ENCODE measurements at places on chromosomes 12 and 14. TPM values are rescaled to one million over a fixed set of nuclear protein-coding genes. Genes with fewer than 3 reads are reported as not detected.
A peak's percentile ranks its signal among the peaks of the same experiment; 100 is the strongest.

DNA sequence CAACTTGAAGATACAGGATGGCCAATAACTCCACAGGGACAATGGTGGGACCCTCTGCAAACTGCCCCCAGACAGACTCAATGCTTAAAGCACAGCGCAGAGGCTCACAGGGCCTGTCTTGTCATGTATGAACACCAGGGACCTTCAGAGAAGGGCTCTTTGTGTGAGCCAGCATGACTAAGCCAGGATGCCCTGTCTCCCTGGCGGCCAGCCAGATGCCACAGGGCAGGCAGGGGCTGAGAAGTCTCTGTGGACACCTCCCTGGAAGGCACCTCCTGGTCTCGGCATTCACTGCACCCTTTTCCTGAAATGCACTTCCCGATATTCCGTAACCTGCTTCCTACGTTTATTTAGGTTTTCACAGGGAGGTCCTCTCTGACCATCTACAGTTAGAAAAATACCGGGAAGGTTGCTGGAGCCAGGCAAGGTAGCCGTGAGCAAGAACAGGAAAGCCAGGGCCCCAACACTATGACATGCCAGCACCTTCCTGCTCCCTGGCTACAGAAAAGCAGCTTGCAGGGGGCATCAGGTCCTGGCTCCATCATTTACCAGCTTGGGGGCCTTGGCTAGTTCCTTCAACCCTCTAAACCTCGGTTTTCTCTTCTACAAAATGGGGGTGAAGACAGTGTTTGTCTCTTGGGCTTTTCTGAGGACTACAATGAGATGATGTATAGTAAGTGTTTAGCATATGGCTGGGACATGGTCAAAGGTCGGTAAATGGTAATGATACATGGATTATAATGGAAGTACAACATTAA, 65.0 kb downstream of the PITPNM2 start:
- peaks cover 2% of the 10 kb centered on the region for H3K27me3 ChIP-seq
- H3K27ac ChIP-seq: no peak overlapping the region
- no peak for DNase-seq
- H3K4me1 ChIP-seq: peaks cover 24% of the 10 kb centered on the region
- no peaks in the 10 kb centered on the region for H3K36me3 ChIP-seq
- H3K4me3 ChIP-seq: no peak overlapping the region

DNA sequence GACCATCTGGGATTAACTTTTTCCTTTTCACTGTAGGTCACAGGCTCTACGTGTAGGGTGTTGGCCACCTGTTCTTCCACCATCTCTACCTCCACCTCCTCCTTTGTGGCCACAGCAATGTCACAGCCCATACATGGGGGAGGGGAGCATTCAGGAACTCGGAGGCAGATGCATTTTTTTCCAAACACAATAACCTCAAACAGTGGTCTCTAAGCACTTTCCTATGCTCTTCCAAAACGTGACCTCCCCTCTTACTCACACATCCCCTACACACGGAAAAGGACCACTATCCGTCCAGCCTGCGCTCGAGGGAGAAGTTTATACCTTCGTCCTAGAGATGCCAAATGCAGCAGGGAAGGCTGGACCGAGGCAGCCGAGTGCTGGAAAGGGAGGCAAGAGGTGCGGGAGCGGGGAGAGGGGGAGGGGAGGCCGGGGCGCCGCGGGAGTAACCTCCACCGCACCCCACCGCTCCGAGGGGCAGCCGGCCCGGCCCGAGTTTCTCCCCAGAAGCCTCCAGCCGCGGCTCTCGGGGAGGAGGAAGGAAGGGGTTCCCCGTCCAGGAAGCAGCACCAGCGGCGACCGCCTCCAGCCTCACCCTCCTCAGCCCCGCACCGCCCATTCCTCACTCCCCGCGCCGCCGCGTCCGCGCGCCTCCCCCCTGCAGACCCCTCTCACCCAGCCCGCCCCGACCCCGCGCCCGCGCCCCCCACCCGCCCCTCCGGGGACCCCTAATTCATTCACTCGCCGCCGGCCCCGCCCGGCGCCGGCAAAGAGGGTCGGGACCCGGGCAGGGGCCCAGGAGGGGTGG, 594 bp downstream of the KRAS start:
- no peaks in the 10 kb centered on the region for H3K36me3 ChIP-seq
- peak overlapping the region; percentile 87 for H3K4me3 ChIP-seq
- H3K27me3 ChIP-seq: no peaks in the 10 kb centered on the region
- H3K4me1 ChIP-seq: peaks cover 6% of the 10 kb centered on the region
- DNase-seq: peak; percentile 60
- H3K27ac ChIP-seq: peak overlapping the region; percentile 79

- no peak for DNase-seq
- H3K4me3 ChIP-seq: no peak overlapping the region
- H3K4me1 ChIP-seq: no peaks in the 10 kb centered on the region
- H3K27ac ChIP-seq: no peak overlapping the region
- no peaks in the 10 kb centered on the region for H3K36me3 ChIP-seq
Measured at GRCh38 chr12:92675092-92675865, 27.5 kb upstream of the PLEKHG7 start.

DNA sequence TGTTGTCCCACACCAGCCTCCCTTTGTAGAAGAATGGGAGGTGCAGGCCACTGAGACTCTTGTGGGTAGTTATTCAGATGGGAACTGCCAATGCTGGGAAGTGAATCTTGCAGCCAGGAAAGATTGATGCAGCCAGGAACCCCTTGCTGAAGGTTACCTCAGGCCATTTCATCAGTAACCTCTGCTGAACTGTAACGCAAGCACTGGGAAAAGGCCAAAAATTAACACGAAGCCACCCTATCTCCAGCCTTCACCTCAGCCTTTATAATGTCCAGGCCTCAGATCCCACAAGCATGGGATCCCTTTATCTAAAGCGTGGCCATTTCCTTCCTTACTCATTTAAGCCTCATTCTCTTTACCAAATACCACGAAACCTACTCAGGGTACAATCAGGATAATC, 211.1 kb downstream of the SPTSSA start:
- no peak overlapping the region for H3K27ac ChIP-seq
- no peak for DNase-seq
- no peaks in the 10 kb centered on the region for H3K27me3 ChIP-seq
- no peak overlapping the region for H3K4me3 ChIP-seq
- H3K36me3 ChIP-seq: no peaks in the 10 kb centered on the region
- peaks cover 7% of the 10 kb centered on the region for H3K4me1 ChIP-seq

The PTPRR gene
- polyA plus RNA-seq: 2.4 TPM

The IGF1 gene
- polyA plus RNA-seq: 34.7 TPM

Data from muscle of leg (tissue), 16 donors.